Endodermal cell (in vitro differentiated cells): ENCODE measurements at places on chromosomes 2 and 18.

DNA sequence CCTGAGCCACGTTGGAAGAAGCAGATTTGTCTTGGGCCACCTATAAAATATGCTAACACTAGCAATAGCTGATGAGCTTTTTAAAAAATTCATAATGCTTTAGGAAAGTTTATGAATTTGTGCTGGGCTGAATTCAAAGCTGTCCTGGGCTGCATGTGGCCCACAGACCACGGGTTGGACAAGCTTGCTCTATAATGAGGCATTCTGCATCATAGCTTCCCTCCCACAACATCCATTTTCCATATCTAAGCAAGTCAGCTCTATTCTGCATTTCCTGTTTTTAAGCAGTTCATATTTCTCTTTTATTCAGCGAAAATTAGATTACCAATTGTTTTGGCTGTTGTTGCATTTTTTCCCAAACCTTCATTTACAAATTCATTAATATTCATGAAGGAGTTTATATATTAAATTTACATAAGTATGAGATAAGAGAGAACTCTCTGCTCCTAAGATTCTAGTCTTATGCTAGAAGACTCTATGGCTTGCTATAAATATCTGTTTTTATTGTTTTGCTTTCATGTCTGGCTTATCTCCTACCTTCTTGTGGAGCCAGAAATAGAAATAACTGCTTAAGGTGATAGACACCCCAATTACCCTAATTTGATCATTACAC, 114.5 kb upstream of the HNRNPA3 start:
- H3K4me1 ChIP-seq, result no peaks in the 10 kb centered on the region
- no peaks in the 10 kb centered on the region for H3K36me3 ChIP-seq
- no peaks in the 10 kb centered on the region for H3K27me3 ChIP-seq
- no peak for DNase-seq

DNA sequence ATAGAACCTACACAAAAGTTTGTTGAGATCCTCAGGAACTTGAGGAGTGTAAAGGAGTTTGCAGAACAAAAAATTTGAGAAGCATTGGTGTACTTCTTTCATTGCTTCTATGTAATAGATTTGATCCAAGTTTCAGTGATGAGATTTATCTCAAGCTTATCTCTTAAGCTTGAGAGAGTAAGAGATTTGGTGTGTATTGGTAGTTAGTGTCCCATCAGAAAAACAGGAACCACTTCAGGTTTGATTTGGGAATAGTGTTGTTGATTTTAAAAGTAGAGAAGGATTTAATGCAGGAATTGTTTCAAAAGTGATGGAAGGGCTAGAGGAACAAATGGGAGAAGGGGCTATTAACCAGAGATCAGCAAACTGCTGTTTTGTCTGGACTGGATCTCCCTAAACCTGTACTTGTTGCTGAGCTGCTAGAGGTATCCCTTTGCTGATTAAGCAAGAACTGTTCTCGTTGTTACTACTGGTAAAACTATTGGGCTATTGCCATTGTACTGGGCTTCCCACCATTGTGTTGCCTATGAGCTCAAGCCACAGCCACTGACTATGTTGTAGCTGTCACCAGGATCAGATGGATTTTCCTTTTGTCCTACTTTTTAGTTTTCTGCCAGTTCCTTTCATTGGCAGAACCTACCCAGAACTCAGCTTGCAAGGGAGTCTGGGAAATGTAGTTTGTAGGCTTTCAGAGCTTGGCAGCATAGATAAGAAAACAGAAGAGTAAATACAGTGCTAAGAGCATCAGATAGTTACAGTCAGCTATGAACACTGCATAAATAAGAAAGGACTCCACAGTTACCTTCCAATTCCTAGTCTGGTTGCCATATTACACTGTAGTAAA, 39.3 kb downstream of the RAB10 start:
- H3K27ac ChIP-seq, result peak overlapping the region; percentile 12
- peaks cover 6% of the 10 kb centered on the region for H3K36me3 ChIP-seq
- H3K4me1 ChIP-seq, result peaks cover 13% of the 10 kb centered on the region
- H3K4me3 ChIP-seq, result no peak overlapping the region
- DNase-seq, result peak; percentile 58

GRCh38 chr18:48149020-48149685, 218.7 kb upstream of the SMAD2 start:
- no peaks in the 10 kb centered on the region for H3K27me3 ChIP-seq
- no peak for DNase-seq
- no peak overlapping the region for H3K4me3 ChIP-seq
- H3K27ac ChIP-seq, result no peak overlapping the region
- no peaks in the 10 kb centered on the region for H3K4me1 ChIP-seq
- no peaks in the 10 kb centered on the region for H3K36me3 ChIP-seq

- no peak for DNase-seq
- no peak overlapping the region for H3K27ac ChIP-seq
- H3K4me3 ChIP-seq, result no peak overlapping the region
These were observed 36.7 kb downstream of the TMEM37 start for GRCh38 chr2:119468154-119468955.

GRCh38 chr18:35852786-35853185, 119.7 kb upstream of the RMP24 start:
- no peaks in the 10 kb centered on the region for H3K36me3 ChIP-seq
- H3K4me3 ChIP-seq, result no peak overlapping the region
- DNase-seq, result peak; percentile 24
- no peaks in the 10 kb centered on the region for H3K27me3 ChIP-seq

GRCh38 chr2:85422072-85422457, 3.6 kb downstream of the SH2D6 start:
- H3K4me3 ChIP-seq, result no peak overlapping the region
- no peak for DNase-seq
- H3K36me3 ChIP-seq, result no peaks in the 10 kb centered on the region
- no peak overlapping the region for H3K27ac ChIP-seq
- H3K4me1 ChIP-seq, result peaks cover 16% of the 10 kb centered on the region

DNA sequence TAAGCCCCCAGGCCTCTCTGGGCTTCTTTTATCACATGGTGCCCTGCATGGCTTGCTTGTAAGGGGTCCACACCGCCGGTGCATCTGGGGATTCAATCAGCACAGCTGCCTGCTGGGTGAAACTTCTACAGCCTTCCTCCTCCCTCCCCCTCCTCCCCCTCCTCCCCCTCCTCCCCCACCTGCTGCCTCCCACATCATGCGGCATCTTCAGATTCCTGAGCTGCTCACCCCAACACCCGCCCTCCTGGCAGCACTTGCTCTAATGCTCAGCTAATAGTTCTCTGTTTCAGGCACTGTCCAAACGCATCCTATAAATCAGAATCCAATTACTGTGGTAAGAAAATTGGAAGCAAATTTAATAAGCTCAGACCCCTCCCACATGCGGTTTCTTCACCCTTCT, 150.7 kb downstream of the GALNT14 start:
- no peaks in the 10 kb centered on the region for H3K27me3 ChIP-seq
- DNase-seq, result no peak
- H3K27ac ChIP-seq, result no peak overlapping the region
- H3K4me1 ChIP-seq, result no peaks in the 10 kb centered on the region

GRCh38 chr2:210965472-210965871, 409.1 kb downstream of the CPS1 start:
- H3K4me1 ChIP-seq, result peaks cover 7% of the 10 kb centered on the region
- DNase-seq, result no peak
- H3K27me3 ChIP-seq, result no peaks in the 10 kb centered on the region
- no peak overlapping the region for H3K4me3 ChIP-seq

DNA sequence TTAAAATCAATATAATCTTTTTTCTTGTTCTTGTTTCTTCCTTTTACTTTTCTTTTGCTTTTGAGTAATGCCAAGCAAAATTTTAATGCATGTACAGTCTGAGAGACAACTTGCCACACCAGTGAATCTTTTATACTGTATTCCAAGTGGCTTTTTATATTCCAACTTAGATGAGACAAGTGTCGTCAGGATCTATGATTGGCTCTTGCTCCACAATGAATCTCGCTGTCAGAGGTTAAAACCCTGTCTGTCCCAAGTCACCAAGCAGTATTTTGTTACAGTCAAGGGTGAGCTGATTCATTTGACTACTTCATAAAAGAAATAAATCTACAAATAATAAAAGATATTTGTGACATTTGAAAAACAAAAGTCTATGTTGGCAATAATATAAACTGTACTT, at the start of gene MSTN:
TSS of gene MSTN (minus strand) at position 129 of the 400 bp plus-strand sequence. CDS start 133 bp downstream, outside the sequence.
- H3K4me3 ChIP-seq, result no peak within 1 kb of the TSS
- H3K4me1 ChIP-seq, result no peaks in the 10 kb centered on the region
- no peak for DNase-seq
- H3K36me3 ChIP-seq, result no peaks in the 10 kb centered on the region
- H3K27ac ChIP-seq, result no peak within 1 kb of the TSS

DNA sequence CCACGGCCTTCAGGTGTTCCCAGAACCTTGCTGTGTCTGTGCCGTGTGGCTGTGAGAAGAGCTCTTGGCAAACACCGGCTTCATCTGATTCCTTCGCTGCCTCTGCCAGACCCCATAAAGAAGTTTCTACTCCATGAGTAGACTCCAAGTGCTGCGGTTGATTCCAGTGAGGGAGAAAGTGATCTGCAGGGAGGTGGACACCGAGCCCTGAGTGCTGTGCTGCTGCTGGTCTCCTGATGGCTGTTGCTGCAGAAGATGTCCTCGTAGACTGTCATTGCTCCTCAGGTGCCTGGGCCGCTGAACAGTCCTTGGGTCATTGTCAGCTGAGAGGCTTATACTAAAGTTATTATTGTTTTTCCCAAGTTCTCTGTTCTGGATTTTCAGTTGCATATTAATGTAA, 19.6 kb downstream of the ASB1 start:
- peaks cover 78% of the 10 kb centered on the region for H3K36me3 ChIP-seq
- no peak overlapping the region for H3K27ac ChIP-seq
- H3K27me3 ChIP-seq, result no peaks in the 10 kb centered on the region
- no peak overlapping the region for H3K4me3 ChIP-seq
- no peak for DNase-seq
- no peaks in the 10 kb centered on the region for H3K4me1 ChIP-seq

GRCh38 chr2:240947607-240948006, 41.5 kb downstream of the CROCC2 start:
- H3K36me3 ChIP-seq, result no peaks in the 10 kb centered on the region
- no peaks in the 10 kb centered on the region for H3K4me1 ChIP-seq
- H3K27ac ChIP-seq, result no peak overlapping the region
- H3K27me3 ChIP-seq, result no peaks in the 10 kb centered on the region
- H3K4me3 ChIP-seq, result no peak overlapping the region
- DNase-seq, result no peak

DNA sequence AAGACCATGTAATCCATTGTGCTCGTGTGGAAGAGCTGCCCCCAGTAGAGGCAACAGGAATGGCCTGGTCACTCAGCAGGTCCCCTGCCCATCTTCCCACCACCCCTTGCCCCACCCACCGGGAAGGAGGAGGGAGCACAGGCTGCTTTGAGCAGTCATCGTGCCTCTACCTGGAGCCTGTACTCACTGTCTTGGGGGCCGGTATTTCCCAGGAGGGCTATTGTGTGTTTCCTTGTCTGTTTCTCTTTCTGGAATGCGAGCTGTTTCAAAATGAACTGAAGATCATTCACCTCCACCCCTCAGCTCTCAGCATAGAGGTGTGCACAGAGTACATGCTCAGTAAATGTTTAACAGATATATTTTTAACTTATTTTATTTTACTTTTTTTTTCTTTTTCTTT, 7.7 kb upstream of the AMMECR1L start:
- no peaks in the 10 kb centered on the region for H3K4me1 ChIP-seq
- no peaks in the 10 kb centered on the region for H3K27me3 ChIP-seq
- no peak overlapping the region for H3K27ac ChIP-seq

- no peak overlapping the region for H3K27ac ChIP-seq
- H3K4me3 ChIP-seq, result no peak overlapping the region
- H3K36me3 ChIP-seq, result no peaks in the 10 kb centered on the region
- no peaks in the 10 kb centered on the region for H3K27me3 ChIP-seq
- H3K4me1 ChIP-seq, result peaks cover 8% of the 10 kb centered on the region
These were observed 9.0 kb downstream of the OBSL1 start for GRCh38 chr2:219562049-219563020.

DNA sequence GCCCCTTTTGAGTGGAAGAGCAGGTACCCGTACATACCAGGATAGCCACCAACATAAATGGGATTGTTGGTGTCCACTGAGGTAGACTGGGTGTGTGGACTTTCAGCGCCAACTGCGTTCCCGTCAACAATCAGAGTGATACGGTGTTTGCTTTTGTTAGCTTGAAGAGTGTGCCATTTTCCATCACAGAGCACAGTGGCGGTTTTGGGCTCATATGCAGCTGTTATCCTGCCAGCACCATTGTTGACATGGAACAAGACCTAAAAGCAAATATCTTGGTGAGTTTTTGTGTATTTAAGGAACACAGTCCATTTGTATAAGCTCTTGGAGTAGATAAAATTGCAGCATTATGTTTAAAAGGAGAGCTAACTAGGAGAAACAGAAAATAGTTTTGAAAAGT, 174.5 kb downstream of the LAMA1 start:
- no peaks in the 10 kb centered on the region for H3K4me1 ChIP-seq
- no peak overlapping the region for H3K27ac ChIP-seq
- no peaks in the 10 kb centered on the region for H3K27me3 ChIP-seq
- DNase-seq, result no peak

DNA sequence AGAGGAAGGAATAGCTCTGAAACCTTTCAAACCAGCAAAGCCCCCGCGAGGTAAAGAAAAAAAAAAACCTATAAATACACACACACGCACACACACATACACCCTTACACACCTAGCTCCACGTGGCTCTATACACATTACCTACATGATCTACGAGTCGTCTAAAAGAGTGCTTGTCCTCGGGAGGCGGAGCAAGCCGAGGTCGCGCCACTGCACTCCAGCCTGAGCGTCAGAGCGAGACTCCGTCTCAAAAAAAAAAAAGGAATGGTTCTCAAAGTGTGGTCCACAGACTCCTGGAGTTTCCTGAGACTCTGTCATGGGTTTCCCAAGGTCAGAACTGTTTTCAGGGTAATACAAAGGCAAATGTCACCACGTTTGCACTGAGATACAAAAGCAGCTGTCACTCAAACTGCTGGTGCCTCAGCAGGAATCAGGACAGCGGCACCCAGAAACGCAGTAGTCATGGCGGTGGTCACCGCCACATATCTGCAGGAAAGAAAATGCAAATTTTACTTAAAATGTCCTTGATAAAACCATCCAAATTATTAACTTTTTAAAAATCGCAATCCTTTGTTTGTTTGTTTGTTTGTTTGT, 130.0 kb upstream of the GPC1 start:
- no peaks in the 10 kb centered on the region for H3K27me3 ChIP-seq
- DNase-seq, result no peak
- no peak overlapping the region for H3K4me3 ChIP-seq
- H3K4me1 ChIP-seq, result no peaks in the 10 kb centered on the region

- no peaks in the 10 kb centered on the region for H3K4me1 ChIP-seq
- H3K27ac ChIP-seq, result no peak overlapping the region
- H3K36me3 ChIP-seq, result peaks cover 49% of the 10 kb centered on the region
- no peak overlapping the region for H3K4me3 ChIP-seq
These were observed 48.9 kb downstream of the BMPR2 start for GRCh38 chr2:202425036-202425435.

DNA sequence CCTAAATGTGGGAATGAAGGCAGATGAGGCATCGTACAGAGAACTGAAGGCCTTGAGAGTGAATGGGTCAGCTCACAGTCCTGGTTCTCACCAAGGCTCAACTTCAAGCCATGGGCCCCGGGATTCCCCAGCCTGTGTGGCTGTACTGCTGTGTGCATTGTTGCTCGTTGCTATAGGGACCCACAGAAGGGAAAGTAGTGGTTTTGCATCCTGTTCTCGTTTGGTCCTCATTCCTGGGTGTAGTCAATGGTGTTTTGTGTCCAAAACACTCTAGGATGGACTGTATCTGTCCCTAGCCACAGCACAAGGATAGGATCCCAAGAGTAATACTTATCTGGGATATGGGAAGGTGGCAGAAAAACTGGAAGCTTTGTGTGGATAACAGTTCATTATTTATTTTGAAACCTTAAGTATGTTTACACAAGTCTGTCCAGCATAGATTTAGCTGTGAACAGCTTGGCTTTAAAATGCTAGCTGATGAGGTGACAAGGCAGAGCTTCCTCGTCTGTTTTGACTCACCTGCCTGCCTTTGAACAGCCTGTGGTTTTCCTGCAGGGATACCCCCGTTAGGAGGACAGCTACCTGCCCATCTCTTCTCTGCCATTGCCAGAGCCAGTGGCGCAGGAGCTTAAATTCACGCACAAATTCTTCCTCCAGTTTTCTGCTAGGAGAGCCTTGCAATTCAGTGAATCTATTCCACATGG, 85.0 kb downstream of the WDSUB1 start:
- peaks cover 88% of the 10 kb centered on the region for H3K36me3 ChIP-seq
- no peak for DNase-seq
- no peaks in the 10 kb centered on the region for H3K27me3 ChIP-seq
